HCT116 (cell line): ENCODE measurements at places on chromosomes 11 and 22. TPM values are rescaled to one million over a fixed set of nuclear protein-coding genes. Genes with fewer than 3 reads are reported as not detected.

The SCGB1D2 gene
- not detected for total RNA-seq

DNA sequence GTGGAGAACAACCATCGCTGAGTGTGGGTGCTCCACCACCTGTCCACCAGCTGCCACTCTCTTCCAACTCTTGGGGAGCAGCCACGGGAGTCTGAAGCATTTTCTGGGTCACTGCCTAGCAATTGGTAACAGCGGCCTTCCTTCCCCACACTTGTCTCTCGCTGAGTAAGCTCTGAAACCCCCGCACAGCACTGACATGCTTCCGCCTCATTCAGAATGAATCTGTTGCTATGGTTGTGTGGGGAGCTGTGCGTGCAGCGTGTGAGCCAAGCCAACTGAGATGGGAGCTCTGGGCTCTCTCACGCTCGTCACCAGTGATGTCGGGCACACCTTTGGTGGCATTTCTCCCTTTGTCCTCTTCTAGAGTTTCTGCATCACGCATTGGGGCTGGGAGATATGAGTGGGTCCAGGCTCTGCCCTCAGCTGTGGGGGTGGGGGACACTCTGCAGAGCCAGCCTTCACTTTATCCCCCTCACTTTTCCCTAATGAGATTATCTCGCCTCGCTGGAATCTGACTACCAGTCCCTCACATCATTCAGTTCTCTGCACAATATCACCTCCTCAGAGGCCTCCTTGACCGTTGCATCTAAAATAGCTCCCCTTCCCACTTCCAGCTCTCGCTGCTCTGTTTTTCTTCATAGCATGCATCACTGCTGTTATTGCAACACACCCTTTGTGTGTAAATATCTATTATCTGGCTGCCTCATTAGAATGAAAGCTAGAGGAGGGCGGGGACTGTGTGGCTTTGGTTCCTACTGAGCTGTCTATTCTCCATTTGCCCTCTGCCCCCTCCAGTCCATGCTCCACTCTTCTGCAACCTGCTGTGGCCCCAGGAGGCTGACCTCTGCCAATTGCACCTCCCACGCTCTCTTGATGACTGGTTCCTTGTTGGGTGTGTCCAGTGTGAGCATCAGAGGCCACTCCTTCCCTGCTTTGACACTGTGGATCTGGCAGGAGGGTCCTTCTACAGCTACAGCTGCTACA, 569.9 kb upstream of the CADM1 start:
- no peak for DNase-seq

The PRR5L gene
- 0.47 TPM for total RNA-seq

The MFNG gene
- total RNA-seq, result 4.5 TPM

DNA sequence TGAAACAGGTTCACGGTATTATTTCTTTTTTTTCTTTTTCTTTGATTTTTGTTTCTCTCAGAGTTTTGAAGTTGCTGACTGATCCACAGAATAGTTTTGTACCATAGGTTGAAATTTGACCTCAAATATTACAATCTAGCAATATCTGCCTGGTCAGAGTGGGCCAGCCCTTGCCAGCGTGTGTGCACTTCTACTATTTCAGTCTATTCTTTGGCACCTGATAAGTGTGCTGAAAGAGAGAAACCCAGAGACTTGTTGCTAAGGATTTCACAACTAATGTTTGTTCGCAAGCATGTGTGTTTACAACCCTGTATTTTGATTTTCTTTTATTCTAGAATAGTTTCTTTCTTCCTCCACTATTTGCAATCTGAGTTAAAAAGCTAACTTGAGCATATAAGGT, 1125.2 kb upstream of the CNTN5 start:
- no peak for DNase-seq

GRCh38 chr22:17920145-17920605, 104.2 kb downstream of the MICAL3 start:
- no peak for DNase-seq

DNA sequence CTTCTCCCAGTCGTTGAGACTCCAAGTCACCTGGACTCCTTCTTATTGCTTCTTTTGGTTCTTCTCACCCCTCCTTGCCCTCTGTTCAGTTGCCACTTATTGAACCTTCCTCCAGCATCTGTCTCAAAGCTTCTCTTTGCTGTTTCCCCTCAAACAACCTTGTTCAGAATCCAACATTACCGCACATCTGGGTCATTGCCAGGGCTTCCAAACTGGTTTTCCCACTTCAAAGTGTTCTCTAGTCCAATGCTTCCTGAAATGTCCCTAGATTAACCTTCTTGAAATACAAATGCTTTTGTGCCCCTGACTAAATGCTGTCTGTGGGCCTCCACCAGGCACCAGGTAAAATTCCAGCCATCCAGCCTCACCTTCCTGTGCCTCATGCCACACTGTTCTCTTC, 100.8 kb upstream of the TTC12 start:
- DNase-seq, result no peak

GRCh38 chr11:1326435-1327063, 17.1 kb upstream of the TOLLIP start:
- DNase-seq, result no peak

GRCh38 chr22:42961810-42962209, 53.1 kb downstream of the PACSIN2 start:
- no peak for DNase-seq

DNA sequence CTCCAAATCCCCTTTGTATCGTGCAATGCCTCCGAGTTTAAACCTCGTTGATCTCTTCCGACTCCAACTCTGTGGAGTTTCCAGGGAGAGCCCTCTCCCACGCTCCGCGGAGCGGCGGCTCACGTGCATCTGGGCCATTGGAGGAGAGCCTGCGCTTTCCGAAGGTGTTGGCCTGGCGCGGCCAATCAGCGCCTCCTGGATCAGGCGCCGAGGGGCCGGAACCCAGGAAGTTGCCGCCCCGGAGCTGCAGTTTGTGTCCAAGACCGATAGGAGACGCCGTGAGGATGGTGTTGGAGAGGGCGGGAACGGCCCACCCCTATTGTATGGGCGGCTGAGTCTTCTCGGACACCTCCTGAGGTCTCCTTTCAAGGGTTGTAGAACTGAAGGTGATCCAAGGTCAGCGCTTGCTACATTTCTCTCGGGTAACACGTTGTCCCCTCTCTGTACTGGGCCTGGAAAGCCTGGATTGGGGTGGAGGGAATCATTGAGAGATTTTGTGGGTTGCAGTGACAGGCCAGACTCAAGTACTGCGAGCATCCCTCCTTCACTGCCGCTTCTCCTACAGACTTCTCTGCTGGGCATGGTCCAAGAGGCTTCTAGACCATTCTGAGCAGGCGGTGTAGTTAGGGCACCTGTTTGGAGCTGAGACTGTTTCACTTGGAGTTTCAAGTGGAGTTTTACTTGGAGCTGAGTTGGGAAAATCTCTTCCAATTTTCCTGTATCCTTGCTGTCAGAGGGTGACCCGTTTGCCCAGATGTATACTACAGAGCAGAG, 1.7 kb downstream of the ADAMTS15 start:
- no peak for DNase-seq

GRCh38 chr22:29718949-29719898, 579 bp upstream of the CABP7 start:
- DNase-seq, result no peak

DNA sequence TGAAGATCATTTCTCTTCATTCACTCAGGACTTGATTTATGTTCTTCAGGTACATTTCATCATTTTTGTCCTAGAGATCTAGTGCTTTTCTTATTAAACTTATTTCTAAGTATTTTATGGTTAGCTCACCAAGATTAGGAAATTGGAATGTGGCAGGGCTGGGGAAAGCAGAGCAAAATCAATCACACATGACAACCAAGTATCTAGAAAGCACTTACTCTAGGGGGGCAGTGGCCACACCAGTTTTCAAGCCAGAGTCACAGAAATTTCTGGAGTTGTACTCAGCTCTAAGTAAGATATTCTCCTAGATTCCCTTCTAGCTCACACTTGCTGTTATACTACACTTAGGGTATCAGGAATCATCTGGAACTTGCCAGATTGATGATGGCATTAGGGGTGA, 33.3 kb upstream of the MYEOV start:
- no peak for DNase-seq

The NLRP10 gene
- not detected for total RNA-seq

The OR8A1 gene
- not detected for total RNA-seq

GRCh38 chr11:68414496-68415221, 45.9 kb upstream of the PPP6R3 start:
- DNase-seq, result no peak

- no peak for DNase-seq
Measured at GRCh38 chr11:58938398-58938797, 890 bp upstream of the GLYATL1 start.

The ADM2 gene
- total RNA-seq, result 12.8 TPM
